ENCODE measurements at places on chromosomes 7 and 10.

DNA sequence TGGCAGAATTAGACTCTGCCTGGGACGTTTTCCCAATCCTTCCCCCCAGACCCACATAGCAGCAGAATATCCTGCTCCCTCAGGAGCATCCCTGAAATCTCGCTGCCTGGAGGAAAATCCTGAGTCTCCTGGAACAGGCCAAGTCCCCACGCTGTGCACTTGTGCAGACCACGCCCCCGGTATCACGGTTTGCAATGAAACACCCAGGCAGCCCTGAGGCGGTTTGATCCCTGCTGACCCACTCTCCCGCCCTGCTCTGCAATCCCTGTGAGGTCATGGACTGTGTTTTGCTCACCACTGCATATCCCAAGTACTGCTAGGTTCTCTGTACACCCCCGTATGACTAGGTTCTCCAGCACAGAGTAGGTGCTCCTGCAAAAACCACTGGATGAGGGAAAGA, 411.8 kb upstream of the MGMT start:
- DNase-seq = no peak

- no peak for DNase-seq
Measured at GRCh38 chr10:48638158-48638557, 33.3 kb upstream of the ARHGAP22 start.

DNA sequence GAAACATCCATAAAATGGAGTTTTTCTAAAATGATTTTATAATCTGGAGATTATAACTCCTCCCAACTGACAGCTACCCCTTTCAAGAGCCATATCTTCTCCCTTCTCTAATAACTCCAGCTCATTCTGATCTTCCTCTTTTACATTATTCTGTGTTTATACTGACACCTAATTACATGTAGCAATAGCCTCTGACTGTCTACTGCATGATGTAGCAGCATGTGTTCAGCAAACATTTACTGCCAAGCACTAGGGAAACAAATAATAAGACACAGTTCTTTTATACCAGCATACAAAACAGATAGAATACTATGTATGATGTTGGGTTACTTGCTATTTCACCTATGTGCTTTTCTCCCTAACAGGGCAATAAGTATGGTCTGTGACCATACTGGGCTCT, 20.7 kb downstream of the RBM28 start:
- no peak for DNase-seq

GRCh38 chr7:82221152-82221674, 222.4 kb downstream of the CACNA2D1 start:
- no peak for DNase-seq

DNA sequence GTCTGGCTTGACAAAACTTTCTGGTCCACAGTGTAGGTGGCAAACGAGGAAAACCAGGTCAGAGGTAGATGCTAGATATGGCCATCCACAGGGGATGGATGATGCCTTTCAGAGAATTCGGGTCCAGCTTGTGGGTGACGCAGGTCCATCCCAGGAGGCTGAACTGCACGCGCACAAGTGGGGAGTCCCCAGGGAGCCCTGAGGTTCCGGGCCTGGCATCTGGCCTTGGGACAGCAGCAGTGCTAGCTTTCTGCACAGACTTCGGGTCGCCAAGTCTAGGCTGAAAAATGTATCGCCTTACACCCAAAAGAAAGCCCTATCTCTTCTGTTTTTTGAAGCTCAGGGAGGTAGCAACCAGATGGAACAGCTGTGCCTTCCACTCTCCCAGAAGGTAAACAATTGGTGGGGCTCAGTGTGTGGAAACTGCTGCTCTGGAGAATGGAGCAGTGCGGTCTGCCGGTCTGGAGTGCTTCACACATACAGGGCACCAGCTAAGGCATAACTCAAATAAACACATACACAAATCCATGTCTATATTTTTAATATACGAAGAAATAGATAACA, 119.3 kb upstream of the ACBD5 start:
- DNase-seq = no peak
